ENCODE measurements at places on chromosomes 4 and X.
A peak's percentile ranks its signal among the peaks of the same experiment; 100 is the strongest.

DNA sequence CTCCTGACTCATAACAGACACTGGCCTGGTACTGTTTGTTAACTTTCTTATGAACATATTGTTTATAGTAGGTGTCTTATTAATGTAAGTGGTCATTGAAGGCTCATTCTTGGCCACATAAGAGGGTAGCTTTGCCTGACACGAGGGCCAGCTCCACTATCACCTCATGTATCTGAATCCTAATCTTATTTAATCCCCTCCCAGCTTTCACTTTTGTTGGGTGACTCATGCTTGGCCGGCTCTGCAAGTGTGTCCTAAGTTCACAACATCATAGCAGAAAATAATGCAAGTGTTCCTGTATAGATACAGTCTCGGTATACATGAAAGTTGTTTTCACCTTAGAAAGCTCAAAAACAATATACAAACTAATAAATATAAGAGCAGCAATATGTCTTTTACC is 283.8 kb downstream of the IQCM start:
- no peak for DNase-seq

GRCh38 chrX:19627081-19627480 is 111.8 kb upstream of the MAP3K15 start:
- DNase-seq = peak; percentile 49

- no peak for DNase-seq
These were observed 154.4 kb downstream of the EFNB1 start for GRCh38 chrX:68983004-68983857.

DNA sequence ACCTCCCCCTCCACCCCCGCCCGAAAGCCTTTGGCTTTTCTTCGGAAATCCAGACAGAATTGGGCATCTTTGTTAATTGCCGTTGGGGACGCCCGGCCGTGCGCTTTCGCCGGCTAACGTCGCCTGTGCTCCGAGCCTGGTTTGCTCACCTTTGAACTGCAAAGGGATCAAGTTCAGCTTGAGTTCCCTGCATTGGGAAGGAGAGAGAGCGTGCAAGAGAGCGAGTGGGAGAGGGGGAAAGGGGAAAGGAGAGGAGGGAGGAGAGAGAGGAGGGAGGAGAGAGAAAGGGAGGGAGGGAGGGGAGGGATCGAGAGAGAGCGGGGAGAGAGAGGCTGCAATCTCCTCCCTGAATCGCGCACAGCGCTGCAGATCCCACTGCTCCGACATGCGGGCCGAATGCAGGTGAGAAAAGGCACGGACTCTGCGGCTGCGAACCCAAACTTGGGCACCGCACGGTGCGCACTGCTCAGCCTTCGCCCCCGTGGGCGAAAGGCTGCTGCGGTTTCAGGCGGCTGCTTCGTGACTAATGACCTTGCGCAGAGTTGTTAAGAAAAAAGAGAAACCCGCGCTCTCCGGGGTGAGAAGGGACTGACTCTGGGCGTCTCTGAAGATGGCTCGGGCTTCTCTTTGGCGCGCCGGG is at the start of gene PCDH7:
TSS of gene PCDH7 (plus strand) at position 349 of the 640 bp plus-strand sequence. CDS start 1,054 bp downstream, outside the sequence.
- peak; percentile 82 for DNase-seq
